CD8-positive, alpha-beta T cell (primary cell): ENCODE measurements at places on chromosomes 5 and 9.

DNA sequence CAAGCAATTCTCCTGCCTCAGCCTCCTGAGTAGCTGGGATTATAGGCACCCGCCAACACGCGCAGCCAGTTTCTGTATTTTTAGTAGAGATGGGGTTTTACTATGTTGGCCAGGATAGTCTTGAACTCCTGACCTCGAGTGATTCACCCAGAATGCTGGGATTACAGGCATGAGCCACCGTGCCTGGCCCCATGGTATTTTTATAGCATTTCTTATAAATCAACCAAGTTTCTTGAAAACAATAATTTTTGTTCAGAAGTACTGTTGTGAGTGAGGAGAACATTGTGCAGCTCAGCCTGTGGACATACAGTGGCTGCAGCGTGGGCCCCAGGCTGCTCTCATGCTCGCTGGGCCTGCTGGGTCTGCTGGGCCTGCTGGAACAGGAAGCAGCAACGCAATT is 45.3 kb downstream of the MAP1B start:
- DNase-seq, result no peak

DNA sequence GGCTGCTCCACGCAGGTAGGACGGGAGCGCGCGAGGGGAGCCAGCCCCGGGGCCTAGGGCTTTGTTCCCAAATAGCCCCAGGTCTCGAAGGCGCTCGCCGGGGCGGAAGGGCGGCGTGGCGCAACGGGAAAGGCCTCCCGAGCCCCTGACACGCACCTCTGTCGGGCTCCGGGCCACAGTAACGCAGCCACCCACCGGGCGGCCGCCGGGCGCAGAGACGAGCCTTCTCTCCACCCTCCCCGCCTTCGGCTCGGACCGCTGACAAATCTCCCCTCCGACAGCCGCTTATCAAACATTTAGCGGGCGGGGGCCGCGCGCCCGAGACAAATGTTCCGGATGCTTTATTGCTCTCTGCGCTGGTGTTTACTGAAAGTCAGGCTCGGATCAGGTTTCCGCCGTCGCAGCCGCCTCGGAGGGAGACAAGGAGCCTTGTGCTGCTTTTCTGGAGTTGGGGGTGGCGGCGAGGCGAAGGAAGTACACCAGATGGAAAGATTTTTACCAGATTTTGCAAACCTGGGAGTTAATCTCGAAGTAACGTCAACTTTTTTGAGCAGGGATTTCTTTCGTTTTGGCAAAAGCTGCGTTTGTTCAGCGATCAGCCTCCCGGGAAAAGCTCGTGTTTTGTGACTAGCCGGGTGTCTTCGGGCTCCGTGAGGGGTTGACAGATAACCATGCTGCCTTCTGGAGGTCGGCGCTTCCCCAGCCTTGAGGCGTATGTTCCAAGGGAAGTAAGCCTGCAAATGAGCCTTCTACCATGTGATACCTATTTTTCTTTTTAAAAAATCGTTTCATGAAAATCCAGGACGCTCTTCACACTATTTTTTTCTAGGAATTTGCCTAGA is 950 bp downstream of the RGMB start:
- DNase-seq, result peak; percentile 58

DNA sequence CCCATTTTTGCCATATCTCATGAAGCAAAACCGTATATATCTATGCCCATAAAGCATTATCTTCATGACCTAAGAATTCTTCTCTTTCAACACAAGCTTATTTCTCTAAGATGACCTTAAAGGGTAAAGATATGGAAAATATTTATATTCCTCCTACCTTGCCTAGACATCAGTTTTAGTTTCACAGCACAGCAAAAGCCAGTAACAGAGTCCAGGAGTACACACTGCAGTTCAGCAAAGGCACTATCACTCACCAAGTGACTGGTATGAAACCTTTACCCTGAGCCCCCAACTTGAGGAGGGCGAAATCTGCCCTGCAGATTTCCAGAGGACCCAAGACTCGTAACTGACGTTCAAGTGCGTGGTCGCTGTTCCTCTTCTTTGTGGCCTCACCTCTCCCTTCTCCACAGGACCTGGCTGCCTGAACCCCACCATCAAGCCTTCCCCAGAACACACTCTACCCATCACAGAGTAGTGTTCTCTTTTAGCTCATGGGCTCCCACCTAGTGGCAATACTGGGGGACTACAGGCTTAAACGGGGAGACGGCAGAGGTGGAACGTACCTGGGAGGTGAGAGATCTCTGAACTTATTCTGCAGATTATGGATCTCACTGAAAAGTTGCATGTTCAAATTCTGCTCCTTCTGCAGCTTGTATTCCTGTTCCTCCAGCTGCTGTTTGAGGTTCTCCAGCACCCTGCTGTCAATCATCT is 141.0 kb downstream of the CDK5RAP2 start:
- no peak for DNase-seq

GRCh38 chr9:99114846-99115500 is 10.1 kb downstream of the TGFBR1 start:
- no peak for DNase-seq

- DNase-seq, result no peak
These were observed 43.9 kb upstream of the SEMA4D start for GRCh38 chr9:89541798-89542197.

DNA sequence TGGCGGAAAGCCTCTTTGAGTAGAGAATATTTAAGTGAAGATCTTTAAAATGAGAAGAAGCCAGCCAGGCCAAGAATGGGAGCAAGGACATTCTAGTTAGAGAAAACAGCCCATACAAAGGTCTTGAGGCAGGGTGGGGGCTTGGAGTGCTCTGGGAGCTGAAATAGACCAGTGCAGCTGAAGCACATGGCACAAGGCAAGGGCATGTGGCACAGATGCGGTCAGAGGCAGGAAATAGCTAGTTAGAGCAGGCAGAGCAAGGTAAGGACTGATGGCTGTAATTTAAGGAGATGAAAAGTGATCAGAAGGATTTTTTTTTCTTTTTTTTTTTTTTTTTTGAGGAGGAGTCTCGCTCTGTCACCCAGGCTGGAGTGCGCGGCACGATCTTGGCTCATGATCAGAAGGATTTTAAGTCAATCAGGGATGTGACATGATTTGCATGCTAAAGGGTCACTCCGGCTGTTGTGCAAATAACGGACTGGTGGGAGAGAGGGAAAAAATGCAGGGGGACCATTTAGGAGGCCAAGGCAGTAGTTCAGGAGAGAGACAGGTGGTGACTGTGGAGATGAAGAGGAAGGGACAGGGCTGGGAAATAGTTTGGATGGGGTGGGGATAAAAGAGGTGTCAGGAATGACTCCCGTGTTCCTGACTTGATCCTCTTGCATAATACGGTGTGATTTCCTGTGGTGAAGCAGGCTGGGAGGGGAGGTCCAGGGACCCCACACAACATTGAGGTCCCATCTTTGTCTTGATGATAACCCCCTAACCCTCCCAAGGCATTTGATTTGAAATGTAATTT is 207.6 kb downstream of the HSPA4 start:
- DNase-seq, result no peak

GRCh38 chr5:133063965-133064364 is 12.2 kb downstream of the HSPA4 start:
- DNase-seq, result no peak

- DNase-seq, result no peak
These were observed 67.3 kb upstream of the STK32A start for GRCh38 chr5:147167529-147167928.

DNA sequence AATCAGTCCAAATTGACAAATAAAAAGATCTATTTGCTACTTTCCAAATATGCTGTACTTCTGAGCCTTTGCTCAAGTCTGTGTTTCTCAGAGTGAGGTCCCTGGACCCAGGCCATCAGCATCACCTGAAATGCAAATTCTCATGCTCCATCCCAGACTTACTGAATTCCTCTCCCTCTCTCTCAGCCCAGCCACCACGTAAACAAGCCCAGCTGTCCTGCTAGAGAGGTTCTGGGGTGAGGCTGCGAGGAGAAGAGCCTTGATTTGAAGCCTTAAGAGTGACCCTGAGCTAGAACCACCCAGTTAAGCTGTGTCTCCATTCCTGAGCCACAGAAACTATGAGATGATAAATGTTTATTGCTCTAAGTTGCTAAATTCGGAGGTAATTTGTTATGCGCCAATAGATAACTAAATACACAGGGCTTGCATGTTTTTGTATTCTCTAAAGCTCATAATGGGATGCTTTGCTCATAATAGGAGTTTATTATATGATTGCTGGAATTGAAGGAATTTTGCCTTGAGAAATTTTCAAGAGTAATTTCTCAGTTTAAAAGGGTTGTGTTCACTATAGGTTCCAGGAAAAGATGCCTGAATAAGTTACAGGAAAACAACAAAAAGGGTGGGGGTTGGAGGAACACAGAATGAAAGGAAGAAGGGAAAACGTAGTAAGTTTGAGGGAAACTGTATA is 98.9 kb upstream of the SPATA31D4 start:
- DNase-seq, result no peak

- DNase-seq, result no peak
These were observed 115.4 kb downstream of the OXCT1 start for GRCh38 chr5:41754857-41755256.
